ENCODE measurements at places on chromosomes 7 and 10.

DNA sequence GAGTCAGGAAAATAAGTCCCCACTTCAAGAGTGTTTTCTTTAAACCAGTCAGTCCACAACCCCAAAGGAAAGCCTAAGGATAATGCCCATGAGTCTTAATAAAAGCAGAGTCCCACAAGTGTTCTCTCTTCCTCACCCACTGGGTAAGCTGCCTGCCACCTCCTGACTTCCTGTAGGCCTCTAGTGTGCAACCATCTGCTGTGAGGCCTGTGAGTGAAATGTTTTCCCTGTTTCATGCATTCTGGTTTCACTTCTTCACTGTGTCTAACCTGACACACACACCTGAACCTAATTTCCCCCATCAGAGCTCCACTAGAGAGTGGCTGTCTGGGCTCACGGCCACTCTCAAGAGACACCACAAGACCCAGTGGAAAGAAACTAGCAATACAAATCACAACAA, 38.9 kb upstream of the GDF10 start:
- peak; percentile 35 for DNase-seq

DNA sequence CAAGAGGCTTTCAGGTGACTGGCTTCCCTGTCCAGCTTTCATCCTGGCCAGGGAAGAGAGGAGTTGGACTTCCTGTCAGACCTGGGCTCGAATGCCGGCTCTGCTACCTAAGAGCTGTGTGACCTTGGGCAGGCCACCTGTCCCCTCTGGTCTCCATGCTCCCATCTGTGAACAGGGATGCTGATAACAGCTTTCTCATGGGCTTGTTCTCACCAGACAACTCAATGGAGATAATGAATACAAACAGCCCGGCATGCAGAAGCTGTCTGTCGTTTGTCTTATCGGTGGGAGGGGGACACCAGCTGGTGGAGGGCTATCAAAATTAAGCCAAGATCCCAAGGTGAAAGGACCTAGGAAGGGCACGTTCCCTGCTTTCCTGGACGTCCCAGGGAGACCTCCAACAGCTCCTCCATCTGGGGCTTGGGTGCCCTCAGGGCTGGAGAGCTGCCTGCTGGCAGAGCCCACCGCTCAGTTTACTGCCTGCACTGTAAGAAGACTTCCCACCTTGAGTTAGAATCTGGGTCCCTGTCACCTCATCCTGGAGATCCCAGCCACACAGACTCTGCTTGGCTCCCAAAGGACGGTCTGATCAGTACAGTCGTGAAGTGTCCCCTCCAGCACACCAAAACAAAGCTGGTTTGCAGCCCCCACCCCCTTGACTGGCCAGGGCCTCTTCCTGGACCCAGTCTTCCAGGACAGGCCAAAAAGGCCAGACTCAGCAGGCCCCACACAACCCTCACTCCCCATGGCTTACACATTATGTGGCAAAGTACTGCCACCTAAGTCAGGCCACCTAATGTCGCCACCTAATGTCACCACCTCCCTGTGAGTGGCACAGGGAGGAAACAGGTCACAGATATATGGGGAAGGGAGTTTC, 40.9 kb downstream of the PPIF start:
- no peak for DNase-seq

DNA sequence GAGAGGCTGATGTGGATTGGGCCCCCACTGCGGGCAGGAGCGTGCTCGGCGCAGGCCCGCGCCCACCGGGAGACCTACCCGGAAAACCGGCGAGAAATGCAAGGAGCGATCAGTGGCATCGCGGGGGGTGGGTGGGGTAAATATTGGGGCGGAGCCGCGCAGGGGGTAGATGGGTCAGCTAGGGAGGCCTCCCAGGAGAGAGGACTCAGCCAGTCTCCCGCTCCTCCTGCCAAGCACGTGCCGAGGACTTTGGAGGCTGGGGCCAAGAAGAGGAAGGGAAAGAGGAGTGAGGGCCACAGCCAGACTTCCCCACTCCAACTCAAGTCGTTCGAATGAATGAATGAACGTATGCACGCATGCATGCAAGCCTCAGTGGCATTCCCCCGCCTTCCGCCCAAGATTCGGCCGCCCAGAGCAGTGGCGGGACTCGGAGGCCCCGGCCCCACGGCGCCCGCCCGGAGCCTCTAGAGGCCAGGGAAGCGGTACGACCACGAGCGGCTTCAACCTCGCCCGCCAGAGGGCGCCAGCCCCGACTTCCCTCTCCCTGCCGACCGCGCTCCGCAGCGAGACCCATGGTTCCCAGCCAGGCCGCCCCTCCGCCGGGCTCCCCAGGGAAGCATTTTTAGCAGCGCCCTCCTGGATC, 3.6 kb downstream of the NPM3 start:
- DNase-seq = peak; percentile 86

- DNase-seq = no peak
Observed at GRCh38 chr7:4556868-4557793, 125.0 kb upstream of the FOXK1 start.

DNA sequence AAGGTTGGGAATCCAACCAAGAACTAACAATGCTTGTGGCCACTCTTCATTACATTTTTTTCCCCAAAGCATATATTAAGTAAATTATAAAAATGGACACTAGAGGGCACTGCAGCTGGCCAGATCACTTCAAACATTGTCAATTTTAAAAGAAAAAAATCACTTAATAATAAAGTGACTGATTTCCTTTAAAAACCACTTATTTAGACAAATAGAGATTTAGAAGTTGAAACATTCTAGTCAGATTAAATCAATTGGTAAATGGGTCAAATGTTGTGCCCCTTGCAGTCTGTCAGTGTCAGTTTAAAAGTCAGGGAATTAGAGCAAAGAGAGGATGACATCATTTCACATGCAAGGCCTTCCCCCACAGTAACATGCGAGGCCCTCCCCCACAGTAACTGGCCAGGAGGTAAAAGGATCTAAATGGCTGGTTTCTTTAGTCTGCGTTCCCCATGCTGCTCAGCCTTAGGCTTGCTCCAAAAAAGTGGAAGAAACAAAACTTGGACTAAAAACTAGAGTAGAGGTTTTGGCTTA, 177.9 kb downstream of the SKAP2 start:
- peak; percentile 38 for DNase-seq

DNA sequence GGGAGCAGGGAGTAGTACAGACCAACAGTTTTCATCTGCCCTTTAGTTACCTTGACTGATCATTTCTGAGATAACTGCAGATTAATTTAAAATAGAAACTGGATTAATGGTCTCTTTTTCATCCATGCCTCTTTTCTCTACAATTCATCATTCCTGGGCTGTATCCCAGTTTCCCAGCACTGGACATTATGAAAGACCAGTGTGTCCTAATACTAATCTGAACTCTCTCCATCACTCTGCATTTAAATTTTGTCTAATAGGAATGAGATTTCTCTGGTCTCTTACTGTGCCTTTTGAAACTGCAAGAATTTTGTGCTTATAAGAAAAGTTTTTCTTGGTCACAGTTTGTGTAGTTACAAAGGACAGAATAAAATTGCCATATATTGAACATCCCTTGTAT, 12.7 kb downstream of the PLEKHA8 start:
- DNase-seq = no peak

- DNase-seq = no peak
Observed at GRCh38 chr10:73649876-73650536, 5.8 kb downstream of the SYNPO2L start.

GRCh38 chr7:70694434-70694970, 437.4 kb upstream of the GALNT17 start:
- no peak for DNase-seq

- no peak for DNase-seq
Observed at GRCh38 chr7:23216021-23216420, 30.6 kb upstream of the GPNMB start.

DNA sequence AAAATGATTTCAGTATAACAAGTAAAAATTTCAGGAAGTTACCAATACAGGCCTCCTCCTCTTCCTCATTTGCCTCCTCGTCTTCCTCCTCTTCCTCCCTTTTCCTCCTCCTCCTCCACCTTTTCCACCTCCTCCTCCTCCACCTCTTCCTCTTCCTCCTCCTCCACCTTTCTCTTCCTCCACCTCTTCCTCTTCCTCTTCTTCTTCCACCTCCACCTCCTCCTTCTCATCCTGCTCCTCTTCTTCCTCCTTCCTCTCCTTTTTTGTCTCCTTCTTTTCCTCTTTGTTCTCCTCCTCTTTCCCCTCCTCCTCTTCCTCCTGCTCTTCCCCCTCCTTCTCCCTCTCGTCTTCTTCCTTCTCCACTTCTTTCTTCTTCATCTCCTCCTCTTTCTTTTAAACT, 94.4 kb upstream of the SFMBT2 start:
- no peak for DNase-seq

- peak; percentile 3 for DNase-seq
Observed at GRCh38 chr7:39465055-39465929, 100.9 kb upstream of the YAE1 start.

GRCh38 chr7:151644554-151644953, 124.9 kb upstream of the RHEB start:
- DNase-seq = no peak

- DNase-seq = no peak
Observed at GRCh38 chr10:114157912-114158311, 16.1 kb downstream of the CCDC186 start.

GRCh38 chr10:71438761-71439160, 42.0 kb downstream of the CDH23 start:
- DNase-seq = no peak

DNA sequence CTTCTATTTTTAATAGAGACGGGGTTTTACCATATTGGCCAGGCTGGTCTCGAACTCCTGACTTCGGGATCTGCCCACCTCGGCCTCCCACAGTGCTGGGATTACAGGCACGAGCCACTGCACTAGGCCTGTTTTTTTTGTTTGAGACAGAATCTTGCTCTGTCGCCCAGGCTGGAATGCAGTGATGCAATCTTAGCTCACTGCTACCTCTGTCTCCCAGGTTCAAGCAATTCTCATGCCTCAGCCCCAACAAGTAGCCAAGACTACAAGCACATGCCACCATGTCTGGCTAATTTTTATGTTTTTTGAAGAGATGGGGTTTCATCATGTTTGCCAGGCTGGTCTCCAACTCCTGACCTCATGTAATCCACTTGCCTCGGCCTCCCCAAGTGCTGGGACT, 73.7 kb downstream of the TYW1B start:
- no peak for DNase-seq

GRCh38 chr10:59079386-59080226, 96.8 kb upstream of the PHYHIPL start:
- DNase-seq = no peak

- DNase-seq = no peak
Observed at GRCh38 chr7:76272851-76273497, 29.5 kb upstream of the HSPB1 start.

DNA sequence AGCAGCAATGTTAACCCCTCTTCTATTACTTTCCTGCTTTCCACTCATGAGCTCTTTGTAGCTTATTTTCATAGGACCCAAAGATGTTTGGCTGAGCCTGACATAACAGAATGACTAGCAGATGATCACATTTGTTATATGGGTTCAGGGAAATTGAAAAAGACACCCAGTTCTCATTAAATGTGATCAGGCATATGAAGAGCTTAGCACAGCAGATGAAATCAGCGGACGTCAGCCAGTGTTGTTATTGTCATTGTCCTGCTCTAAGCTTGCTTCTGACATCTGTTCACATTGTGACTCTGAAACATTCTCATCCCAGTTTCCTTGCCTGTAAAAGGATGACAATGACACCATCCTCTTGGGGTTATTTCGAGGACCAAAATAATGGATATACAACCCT, 43.5 kb downstream of the FAM241B start:
- no peak for DNase-seq

- no peak for DNase-seq
Observed at GRCh38 chr10:50600286-50600685, 23.5 kb downstream of the SGMS1 start.

GRCh38 chr7:36132012-36132411, 21.0 kb upstream of the EEPD1 start:
- no peak for DNase-seq

GRCh38 chr10:108439397-108439796, 1274.9 kb upstream of the SORCS1 start:
- DNase-seq = no peak

GRCh38 chr7:81810476-81811155, 40.8 kb upstream of the HGF start:
- no peak for DNase-seq

GRCh38 chr10:104340641-104341040, 2.4 kb upstream of the ITPRIP start:
- DNase-seq = no peak

DNA sequence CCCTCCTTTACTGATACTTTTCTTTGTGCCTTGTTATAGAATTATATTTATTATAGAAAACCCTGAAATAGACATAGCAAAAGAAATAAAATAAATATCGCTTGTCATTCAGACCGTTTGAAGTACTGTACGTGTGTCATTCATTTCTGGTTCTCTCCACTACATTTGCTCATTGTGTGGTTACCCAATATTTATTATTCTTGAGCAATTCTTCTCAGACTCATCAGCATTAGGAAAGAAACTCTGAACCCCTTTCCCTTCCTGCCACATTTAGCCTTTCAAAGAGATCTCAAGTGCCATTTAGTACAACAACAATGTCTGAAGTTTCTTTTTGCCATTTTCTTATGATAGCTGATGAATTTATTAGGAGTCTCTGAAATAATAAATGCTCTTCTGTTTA, 154.1 kb downstream of the KIAA1217 start:
- DNase-seq = no peak

DNA sequence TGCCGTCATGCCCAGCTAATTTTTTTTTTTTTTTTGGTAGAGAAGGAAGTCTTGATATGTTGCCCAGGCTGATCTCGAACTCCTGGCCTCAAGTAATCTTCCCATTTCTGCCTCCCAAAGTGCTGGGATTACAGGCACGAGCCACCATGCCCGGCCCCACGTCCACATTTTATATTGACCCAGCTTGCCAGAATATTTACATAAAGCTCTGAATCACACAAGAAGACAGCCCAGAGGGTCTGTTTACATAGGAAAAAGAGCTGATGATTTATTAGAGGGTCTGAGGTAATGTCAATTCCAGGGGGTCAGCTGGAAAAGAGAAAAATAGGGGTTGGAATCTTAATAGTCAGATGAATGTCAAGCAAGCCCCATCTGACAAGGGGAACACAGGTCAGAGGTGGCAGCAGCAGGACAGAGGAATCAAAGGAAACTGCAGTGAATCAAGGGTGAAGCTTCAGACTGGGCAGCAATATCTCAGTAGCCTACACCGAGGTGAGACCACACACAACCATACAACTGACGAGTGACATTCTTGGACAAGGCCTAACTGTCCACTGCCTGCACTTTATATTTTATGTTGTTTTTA, 15.8 kb upstream of the SLF2 start:
- DNase-seq = no peak

- no peak for DNase-seq
Observed at GRCh38 chr10:69359148-69359547, 57.6 kb downstream of the TACR2 start.

DNA sequence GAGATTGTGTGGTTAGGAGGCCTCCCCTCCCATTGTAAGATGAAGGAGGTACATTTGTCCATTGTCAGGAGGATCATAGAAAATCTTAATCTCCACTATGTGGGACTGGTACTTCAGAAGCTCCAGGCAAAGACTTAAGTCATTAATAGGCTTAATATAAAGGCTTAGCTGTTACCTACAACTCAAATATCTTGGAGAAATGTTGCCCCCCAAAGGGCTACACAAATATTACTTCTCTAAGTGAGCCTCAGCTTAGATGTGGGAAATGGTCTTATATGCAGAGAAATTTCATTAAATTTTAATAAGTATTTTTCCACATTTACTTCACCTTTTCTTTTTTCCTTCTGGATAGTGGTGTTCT, 27.2 kb downstream of the TAS2R41 start:
- no peak for DNase-seq

GRCh38 chr7:127629268-127629854, 11.4 kb upstream of the PAX4 start:
- DNase-seq = peak; percentile 15

Measured in naive thymus-derived CD8-positive, alpha-beta T cell (primary cell).